ENCODE measurements at places on chromosomes 1 and 21.

- DNase-seq, result no peak
Observed at GRCh38 chr1:84254703-84255238, 46.7 kb upstream of the SAMD13 start.

GRCh38 chr1:20190256-20191160 is 4.2 kb upstream of the PLA2G2C start:
- no peak for DNase-seq

DNA sequence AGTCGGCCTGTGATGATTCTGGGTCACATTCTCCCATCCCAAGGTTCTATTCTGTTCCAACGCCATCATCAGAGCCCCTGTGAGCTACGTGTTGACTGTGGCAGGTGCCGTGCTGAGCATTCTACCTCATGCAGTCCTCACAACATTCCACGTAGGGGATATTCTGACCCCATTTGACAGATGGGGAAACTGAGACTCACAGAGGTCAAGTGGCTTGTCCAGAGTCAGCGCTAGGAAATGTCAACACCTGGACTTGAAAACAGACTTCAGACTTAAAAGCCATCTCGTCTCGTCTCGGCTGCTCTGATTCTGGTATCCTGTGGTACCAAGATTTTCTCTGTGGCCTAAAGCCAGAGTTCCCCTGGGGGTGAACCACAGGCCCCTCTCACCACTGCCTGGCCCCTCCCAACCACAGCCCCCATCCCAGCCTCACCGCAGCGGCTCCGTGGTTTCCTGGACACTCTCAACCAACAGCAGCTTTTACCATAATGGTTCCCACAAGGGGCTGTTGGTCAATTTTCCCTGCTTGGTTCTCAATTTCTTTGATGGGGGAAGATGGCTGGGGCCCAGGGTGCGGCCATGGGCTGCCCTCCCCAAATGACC is 39.6 kb downstream of the SDC3 start:
- no peak for DNase-seq

DNA sequence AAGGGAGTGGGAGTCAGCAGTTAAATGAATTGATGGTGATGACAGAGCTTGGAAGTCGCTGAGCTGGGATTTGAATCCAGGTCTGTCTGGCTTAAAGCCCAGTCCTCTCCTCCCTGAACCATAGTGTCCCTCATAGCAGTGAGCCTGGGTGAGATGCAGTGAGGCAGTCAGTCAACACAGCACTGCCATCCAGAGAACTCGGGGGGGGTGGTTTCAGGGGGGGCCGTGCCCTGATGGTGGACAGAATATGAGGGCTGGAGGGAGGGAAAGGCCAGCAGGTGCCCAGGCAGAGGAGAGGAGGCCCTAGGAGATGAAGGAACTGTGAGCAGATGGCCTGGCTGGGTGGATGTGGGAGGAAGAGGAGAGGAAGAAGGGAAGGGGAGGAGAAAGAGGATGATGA is 405.6 kb downstream of the PTPRU start:
- no peak for DNase-seq

- DNase-seq, result no peak
Observed at GRCh38 chr1:41314376-41315145, 46.7 kb upstream of the FOXO6 start.

- DNase-seq, result no peak
Observed at GRCh38 chr1:56070601-56071000, 508.8 kb downstream of the PLPP3 start.

DNA sequence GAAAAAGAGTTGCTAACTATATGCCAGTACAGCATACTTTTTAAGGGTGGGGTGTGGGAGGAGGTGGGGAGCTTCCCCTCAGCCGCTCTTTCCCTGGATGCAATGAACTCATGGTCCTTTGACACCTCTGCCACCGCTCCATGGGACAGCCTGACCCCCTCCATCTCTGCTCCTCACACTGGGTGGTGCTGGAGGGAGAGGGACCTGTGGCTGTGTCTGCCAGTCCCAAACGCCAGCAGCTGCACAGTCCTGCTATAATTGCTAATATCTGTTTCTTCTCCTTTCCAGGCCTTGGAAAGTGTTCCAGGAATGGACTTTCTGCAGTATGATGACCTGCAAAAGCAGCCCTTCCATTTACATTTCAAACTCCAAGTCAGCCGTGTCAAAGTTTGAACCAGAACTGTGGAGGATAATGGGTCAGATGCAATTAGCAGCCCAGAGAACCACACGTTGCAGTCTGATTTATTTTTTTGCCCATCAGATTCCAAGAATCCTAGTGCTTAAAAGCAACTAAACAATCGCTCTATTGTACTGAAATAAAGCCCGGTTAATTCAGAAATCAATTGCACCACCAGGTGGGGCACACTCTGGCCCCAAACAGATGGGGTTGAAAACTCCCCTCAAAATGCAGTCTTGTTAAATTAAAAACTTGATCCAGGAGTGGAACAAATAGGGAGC is 160.7 kb upstream of the LMO4 start:
- DNase-seq, result no peak

DNA sequence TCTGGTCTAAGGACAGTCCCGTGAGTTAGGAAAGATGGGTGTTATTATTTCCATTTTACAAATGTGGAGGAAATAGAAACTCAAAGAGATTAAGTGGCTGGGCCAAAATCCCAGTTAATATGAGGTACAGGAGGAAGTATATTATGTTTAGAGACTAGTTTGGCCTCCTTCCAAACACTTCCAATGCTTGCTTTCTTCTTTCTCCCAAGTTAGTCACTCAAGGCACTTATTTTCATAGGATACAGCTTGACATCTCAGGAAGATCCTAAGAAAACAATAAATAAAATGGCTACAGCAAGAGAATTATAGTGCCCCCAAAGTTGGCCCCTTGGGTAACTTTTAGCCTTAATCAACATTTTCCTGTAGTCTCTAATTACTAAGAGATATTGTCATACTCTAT is 47.5 kb upstream of the IPO9 start:
- no peak for DNase-seq

- DNase-seq, result no peak
Observed at GRCh38 chr1:203059485-203059884, 26.3 kb downstream of the MYOG start.

GRCh38 chr1:54604572-54605370 is 18.6 kb downstream of the FAM151A start:
- no peak for DNase-seq

DNA sequence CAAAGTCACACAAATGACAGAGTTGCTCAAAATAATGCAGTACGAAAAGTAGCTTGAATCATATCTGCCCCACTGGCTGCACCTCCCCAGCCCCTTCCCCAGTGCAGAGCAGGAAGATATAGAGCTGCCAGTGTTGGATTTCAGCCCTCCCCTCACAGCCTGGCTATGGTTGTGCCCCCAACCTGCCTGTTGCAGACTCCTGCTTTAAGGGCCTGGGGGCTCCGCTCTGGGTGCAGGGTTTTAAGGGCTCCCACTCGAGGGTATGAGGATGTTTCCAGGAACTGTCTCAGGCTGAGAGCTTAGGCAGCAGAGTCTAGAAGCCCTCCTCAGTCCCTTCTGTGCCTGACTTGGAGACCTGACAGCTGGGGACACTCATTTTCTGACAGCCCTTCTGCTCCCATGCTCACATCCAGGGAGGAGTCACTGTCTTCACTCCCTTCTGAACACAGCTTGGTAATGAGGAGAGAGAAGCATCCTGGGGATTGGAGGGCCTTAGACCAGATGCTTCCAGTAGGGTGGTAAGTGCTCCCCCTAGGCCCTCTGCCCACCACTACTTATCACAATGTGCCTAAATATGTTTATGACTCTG is 4.6 kb downstream of the S100A9 start:
- DNase-seq, result no peak

DNA sequence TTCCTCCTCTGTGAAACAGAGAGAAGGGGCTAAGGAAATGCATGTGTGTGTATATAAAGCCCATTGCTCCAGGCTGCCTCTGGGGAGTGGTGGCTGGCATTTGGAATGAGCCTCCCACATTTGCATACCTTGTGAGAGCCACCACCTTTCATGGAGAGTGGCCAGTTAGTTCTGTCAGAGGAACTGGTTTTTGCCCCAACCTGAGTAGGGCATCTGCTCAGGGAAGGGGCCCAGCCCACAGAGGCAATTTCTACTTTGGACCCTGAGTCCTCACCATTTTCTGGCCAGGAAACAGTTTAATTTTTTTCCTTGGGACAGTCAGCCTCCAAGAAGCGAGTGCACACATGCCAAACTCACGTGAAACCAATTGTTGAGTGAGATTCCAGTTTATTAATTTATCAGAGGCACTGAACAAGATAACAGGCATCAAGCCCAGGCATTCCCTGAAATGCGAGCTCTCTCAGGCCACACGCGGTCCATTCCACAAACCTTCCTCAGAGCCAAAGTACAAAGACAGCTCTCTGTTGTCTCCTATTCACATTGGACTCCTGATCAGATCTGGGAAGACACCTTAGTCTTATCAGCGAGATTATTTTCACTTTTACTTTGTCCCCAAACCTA is 1.0 kb upstream of the SLC6A9 start:
- no peak for DNase-seq

DNA sequence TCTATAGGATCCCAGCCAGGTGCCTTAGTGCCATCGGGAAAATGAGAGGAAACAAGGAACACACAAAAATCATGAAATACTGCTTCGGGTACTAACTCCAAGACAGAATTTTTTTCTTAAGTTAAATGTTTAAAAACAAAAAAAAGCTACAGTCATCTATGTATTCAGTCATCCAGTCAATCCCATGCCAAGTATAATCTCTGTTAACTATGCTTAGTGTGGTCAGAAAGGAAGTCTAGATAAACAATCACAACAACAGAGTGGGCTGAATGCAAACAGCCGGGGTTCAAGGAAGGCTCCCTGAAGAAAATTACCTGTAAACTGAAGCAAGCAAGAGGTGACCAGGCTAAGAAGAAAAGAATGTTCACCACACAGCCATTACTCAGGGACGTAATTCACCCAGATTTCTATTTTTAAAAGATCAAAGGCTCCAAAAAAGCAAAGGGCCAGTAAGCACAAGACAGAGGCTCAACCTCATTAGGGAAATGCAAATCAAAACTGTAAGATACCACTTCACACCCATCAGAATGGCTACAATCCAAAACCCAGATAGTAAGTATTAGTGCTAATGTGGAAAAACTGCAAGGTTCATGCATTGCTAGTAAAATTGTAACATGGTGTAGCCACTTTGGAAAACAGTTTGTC is 53.0 kb downstream of the RERE start:
- DNase-seq, result no peak

DNA sequence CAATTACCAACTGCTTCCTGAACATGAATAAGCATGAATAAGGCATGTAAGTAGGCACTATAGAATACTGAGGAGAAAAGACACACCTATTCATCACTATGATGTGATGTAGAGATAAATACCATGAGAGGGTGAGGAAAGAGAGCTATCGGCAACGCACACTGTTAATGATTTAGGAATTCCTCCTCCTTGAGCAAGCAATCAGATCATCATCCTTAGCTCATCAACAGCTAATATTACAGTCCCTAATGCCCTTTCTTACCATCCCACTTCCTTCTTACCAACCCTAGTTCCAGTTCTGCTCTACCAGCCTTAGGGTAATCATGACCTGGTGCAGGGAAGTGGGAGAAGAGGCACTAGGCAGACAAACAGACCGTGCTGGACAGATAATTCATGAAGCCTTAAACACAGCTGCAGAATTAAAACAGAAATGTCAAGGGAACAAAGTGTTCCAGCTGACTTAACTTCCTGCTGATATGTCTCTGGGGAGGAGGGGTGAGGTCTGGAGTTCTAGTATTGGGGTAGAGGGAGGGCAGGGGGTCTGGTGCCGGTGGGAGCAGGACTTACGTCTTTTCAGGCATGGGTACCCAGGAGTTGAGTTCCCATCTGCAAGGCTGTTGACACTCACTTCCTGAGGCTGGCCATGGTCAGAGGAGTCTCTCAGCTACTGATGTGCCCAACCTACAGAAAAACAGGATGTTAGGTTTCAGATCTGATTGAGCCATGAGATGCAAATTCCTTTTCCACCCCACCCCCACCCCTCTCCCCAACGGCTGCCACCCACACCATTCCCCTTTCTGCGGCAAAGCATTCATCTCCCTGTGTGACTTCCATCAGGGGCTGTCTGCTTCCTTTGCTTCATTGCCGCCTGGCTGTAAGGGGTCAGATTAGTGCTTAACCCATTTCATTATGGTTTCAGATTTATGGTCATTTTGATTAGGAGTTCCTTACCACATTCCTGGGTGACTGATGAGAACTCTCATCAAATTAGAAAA is 12.6 kb upstream of the RCSD1 start:
- DNase-seq, result no peak

- DNase-seq, result no peak
Observed at GRCh38 chr1:18170444-18170843, 62.8 kb downstream of the IGSF21 start.

Measured in SW 1271 (cell line).